ENCODE measurements at places on chromosomes 6 and 20.

GRCh38 chr20:36215778-36216177 is 20.5 kb upstream of the AAR2 start:
- no peak for DNase-seq

DNA sequence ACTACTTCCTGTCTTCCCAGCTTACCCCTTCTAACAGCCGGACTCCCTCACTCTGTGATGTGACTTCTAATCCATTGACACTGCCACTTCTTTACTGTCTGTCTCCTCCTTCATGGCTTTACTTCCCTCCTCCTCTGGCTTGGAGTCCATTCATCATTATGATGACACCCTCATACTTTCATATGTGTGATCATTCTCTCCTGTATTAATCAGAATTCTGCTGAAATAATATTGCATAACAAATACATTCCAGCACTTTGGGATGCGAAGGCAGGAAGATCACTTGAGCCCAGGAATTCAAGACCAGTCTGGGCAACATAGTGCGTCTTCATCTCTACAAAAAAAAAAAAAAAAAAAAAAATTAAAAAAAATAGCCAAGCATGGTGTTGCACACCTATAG is 147.9 kb upstream of the BTBD3 start:
- no peak for DNase-seq

- peak; percentile 39 for DNase-seq
Measured at GRCh38 chr20:50930139-50930975, 880 bp downstream of the ADNP start.

- no peak for DNase-seq
Measured at GRCh38 chr6:5067305-5067704, 17.8 kb upstream of the PPP1R3G start.

GRCh38 chr20:36070451-36070850 is 84.1 kb upstream of the EPB41L1 start:
- no peak for DNase-seq

DNA sequence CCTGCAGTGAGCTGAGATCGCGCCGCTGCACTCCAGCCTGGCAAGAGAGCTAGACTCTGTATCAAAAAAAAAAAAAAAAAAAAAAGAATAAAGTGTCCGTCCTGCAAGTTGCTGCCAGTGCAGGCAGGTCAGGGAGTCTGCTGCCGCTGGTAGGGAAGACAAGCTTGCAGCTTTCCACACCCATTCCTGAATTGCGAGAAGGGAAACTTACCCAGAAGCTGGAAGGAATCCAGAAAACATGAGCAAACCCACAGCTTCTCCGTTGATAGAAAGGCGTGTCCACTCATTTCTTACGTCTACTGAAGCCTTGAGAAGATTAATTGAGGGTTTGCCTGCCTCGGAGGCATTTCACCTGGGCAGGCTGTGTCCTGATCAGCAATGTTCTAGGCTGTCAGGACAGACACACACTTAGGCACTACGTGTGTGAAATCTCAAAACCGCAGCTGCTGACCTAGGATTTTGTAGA is 61.6 kb upstream of the DSP start:
- DNase-seq: no peak
